ENCODE measurements at places on chromosomes 3 and 15.

DNA sequence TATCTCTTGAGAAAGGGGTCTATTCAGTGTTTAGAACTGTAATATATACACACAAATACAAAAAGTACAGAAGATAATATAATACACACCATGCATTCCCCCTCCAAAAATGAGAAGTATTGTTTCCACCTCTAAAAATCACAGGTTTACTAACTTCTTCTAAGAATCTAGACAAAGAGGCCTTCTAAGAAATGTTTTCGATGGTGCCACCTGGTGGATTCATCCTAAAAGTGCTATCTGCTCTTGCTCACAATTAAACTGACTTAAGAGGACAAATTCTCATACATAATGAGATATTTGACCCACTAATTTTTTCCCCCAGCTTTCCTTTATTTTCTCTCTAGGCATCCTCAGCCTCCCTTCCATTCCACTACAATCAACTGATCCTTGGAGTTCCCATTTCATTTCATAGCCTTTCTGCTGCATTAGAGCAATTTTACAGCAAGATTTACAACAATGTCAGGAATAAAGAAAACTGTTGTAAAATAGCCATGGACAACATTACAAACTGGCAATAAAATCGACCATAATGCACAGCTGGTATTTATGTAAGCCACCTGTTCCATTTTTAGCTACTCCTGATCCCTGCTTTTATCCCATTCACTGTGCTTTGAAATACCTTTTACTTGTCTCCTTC is 124.6 kb downstream of the ARRDC4 start:
- peak; percentile 53 for DNase-seq

- no peak for DNase-seq
These were observed 547.8 kb upstream of the TBL1XR1 start for GRCh38 chr3:177744873-177745606.

DNA sequence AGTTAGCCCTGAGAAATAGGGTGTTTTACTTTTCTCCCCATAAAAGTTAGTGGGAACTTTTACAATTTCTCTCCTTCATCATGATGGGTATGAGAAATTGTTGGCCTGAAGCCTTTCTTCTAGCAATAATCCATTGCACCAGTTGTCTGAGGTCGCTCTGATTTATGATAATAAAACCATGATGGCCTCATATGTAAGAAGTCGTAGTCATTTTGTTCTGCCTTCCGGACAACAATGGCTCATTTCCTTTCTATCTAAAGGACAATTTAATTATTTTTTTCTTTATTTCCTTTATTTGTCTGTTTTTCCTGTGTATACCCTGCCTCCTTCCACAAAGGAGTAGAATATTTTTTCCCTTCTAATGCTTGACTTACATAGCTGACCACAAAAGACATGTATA is 31.6 kb upstream of the GNB4 start:
- DNase-seq = no peak

- DNase-seq = no peak
These were observed 42.2 kb downstream of the SPSB4 start for GRCh38 chr3:141093397-141093796.

GRCh38 chr15:68439506-68439905 is 7.5 kb upstream of the ITGA11 start:
- no peak for DNase-seq

- DNase-seq = no peak
These were observed 883 bp downstream of the MAGEF1 start for GRCh38 chr3:184710870-184711492.
